Muscle of leg (tissue), 16 donors: ENCODE measurements at places on chromosomes 6 and 20. TPM values are rescaled to one million over a fixed set of nuclear protein-coding genes. Genes with fewer than 3 reads are reported as not detected.

DNA sequence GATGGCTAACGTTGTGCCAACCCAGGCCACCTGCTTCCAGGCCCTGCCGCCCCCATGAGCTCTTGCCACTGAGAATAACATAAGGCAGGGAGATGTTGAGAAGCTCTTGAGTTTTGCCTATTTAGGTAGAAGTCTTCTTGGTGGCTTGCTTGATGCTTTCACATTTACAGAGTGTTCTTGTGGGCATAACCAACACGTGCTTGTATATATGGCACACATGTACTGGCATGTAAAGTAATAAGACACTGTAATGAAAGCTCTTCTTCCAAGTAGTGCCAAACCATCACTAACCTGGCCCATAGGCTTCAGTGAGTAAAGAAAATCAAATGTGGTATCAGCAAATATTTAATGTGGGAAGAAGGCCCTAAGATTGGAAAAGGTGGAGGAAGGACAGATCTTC lies 146.9 kb upstream of the CITED2 start:
- no peak for DNase-seq

GRCh38 chr6:157064502-157064901 lies 258.8 kb downstream of the TMEM242 start:
- DNase-seq, result no peak

- no peak for DNase-seq
These were observed 78.0 kb downstream of the COL21A1 start for GRCh38 chr6:56169366-56169765.

CFAP61 gene
- 0.71 TPM for total RNA-seq

GATA5 gene
- total RNA-seq, result not detected

PRRT1 gene
- total RNA-seq, result 0.18 TPM
